ENCODE measurements at places on chromosomes 6 and 20.

GRCh38 chr6:60867548-60867947 is 1418.5 kb downstream of the KHDRBS2 start:
- DNase-seq = no peak

GRCh38 chr6:54188846-54189245 is 77.6 kb downstream of the MLIP start:
- DNase-seq = no peak

- no peak for DNase-seq
Observed at GRCh38 chr6:133891927-133892812, 3.3 kb downstream of the TCF21 start.

GRCh38 chr6:33904747-33905065 is 100.9 kb upstream of the MLN start:
- DNase-seq = no peak

DNA sequence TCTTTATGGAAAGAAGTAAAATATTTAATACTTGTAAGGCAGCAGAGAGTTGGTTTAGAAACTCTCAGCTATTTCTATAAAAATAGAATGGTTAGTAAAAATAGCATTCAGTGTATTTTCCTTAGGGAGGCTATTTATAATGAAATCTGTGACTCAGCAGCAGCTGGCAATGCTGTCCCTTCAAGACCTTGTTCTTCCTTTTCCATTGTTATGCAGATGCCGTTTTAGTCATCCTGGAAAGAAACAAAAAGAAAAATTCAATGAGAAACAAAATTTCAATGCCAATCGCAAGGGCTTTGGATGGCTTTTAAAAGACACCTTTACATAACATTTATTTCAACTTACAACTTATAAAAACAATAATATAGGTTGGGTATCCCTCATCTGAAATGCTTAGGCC is 17.5 kb downstream of the MPC1 start:
- DNase-seq = no peak

- DNase-seq = no peak
Observed at GRCh38 chr6:111714416-111715270, 109.0 kb upstream of the TRAF3IP2 start.

DNA sequence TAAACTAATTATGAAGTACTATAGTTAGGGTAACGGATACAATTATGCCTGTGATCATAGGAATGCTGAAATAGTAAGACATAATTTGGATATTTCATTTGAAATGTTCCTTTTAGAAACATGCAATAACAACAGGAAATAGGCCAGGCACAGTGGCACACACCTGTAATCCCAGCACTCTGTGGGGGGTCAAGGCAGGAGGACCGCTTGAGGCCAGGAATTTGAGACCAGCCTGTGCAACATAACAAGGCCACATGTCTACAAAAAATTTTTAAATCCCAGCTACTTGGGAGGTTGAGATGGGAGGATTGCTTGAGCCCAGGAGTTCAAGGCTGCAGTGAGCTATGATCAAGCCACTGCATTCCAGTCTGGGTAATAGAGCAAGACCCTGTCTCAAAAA is 25.7 kb upstream of the MYO6 start:
- DNase-seq = no peak

- DNase-seq = no peak
Observed at GRCh38 chr20:2144850-2145249, 43.2 kb downstream of the STK35 start.

DNA sequence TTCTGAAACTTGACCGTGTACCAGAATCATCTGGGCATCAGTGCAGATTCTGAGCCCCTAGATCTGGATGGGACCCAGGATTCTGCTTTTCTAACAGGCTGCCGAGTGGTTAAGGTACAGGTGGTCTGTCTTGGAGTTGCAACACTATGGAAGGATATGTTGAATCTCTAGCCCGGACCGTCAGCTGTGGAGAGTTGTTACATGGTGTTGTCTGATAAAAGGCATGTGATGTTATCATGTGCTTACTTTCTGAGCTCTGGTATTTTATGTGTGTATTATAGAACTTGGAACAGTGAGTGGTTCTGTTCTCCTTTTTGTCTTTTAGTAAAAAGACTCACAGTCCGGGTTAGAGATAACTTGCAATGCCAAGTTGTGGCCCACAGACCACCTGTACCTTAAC is 123.0 kb downstream of the JARID2 start:
- DNase-seq = no peak

DNA sequence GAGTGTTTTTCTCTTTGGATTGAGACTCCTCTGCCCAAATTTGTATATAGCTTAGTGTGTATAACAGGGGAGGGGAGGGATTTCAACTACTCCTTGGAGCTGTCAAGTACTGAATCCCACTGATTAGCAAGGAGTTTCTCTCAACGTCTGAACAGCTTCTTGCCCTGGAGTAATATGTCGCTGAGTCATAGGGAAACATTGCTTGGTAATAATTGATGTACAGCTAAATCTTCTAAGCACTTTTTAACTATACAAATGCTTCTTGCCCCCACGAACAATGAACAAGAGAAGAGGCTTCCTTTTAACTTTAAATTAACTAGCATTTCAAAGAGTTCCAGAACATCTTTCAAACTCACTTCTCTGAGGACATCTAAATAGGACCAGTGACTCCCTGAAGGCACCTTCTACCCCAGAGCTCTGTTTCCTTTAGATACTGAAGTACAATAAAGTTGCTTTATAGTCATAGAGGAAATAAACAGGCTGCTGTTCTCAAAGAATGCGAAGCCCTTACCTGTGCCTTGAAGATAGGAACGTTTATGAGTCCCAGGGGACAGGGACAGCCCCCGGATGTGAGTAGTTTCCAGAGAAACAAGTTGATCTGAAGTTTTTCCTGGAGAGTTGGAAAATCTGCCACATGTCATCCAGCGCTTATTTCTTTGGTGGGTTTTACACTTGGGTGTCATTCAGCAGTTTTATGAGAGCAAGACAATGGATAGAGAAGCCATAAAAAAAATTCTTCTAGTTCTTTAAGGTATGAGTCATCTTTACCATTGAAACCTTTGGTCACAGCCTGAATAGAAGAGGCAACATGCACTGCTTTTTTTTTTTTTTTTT is 462.5 kb upstream of the BTBD3 start:
- DNase-seq = no peak

GRCh38 chr6:127383988-127384387 is 40.6 kb upstream of the ECHDC1 start:
- no peak for DNase-seq

GRCh38 chr6:156599366-156599765 is 177.8 kb upstream of the ARID1B start:
- no peak for DNase-seq

DNA sequence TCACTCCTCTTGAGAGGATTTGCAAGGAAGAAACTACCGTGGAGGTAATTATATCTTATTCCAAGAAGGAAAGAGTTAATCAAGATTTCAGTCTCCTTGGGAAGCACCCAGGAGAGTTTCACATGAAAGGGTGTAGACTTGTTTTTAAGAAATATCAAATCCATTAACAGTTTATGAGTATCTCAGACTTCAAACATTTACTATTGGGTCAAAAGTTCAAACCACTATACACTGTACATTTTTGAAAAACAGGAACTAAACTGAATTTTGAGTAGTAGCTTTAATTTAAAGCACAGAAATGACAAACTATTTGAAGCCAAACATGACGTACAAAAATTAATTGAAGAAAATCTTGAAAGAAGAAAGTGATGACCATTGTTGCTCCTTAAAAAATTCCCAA is 164.0 kb downstream of the FOXC1 start:
- DNase-seq = no peak

GRCh38 chr20:2387180-2387577 is 6.5 kb downstream of the TGM6 start:
- DNase-seq = no peak

Data from right lung (tissue), 10 donors.